ENCODE measurements at places on chromosomes 7 and 10. TPM values are rescaled to one million over a fixed set of nuclear protein-coding genes. Genes with fewer than 3 reads are reported as not detected.

The ABCB1 gene
- 0.53 TPM for polyA plus RNA-seq

The AKR1B15 gene
- polyA plus RNA-seq: 0.17 TPM

The GIMAP4 gene
- 0.19 TPM for polyA plus RNA-seq

The CDHR3 gene
- polyA plus RNA-seq: 4.9 TPM

The KDM7A gene
- polyA plus RNA-seq: 2.3 TPM

The SFMBT2 gene
- 2.9 TPM for polyA plus RNA-seq

The CROT gene
- 8.9 TPM for polyA plus RNA-seq

The OR6B1 gene
- polyA plus RNA-seq: not detected

The SFTPA2 gene
- not detected for polyA plus RNA-seq

The PRKAR2B gene
- 76.8 TPM for polyA plus RNA-seq

The CAV2 gene
- polyA plus RNA-seq: 4.2 TPM

The CYP2W1 gene
- polyA plus RNA-seq: not detected

The LIPM gene
- not detected for polyA plus RNA-seq

The CASP7 gene
- 2.1 TPM for polyA plus RNA-seq

The SLC18A3 gene
- polyA plus RNA-seq: 0.09 TPM

The ACSL5 gene
- polyA plus RNA-seq: 0.09 TPM

The KIF11 gene
- 22.1 TPM for polyA plus RNA-seq

The MBL2 gene
- not detected for polyA plus RNA-seq

The TLL2 gene
- polyA plus RNA-seq: 2.8 TPM

The CRPPA gene
- polyA plus RNA-seq: 0.73 TPM

The ELN gene
- 1.1 TPM for polyA plus RNA-seq

The CCL24 gene
- not detected for polyA plus RNA-seq

The SKIDA1 gene
- polyA plus RNA-seq: 0.94 TPM

The ASB10 gene
- polyA plus RNA-seq: not detected

The LEP gene
- polyA plus RNA-seq: not detected

The VAX1 gene
- not detected for polyA plus RNA-seq

The ADCY1 gene
- 2.4 TPM for polyA plus RNA-seq

The HOXA9 gene
- polyA plus RNA-seq: not detected

The POP7 gene
- 216 TPM for polyA plus RNA-seq

The EXOC6 gene
- polyA plus RNA-seq: 4.6 TPM

The EIF5AL1 gene
- 21.4 TPM for polyA plus RNA-seq

The NPFFR1 gene
- 0.05 TPM for polyA plus RNA-seq

The BLVRA gene
- polyA plus RNA-seq: 37.7 TPM

The PPRC1 gene
- 43.2 TPM for polyA plus RNA-seq

The NEURL1 gene
- polyA plus RNA-seq: 0.71 TPM

The OPN4 gene
- polyA plus RNA-seq: not detected

The LYZL2 gene
- not detected for polyA plus RNA-seq

The KIAA1217 gene
- polyA plus RNA-seq: 6.0 TPM

The RBM33 gene
- 88.5 TPM for polyA plus RNA-seq

The XRCC2 gene
- polyA plus RNA-seq: 18.9 TPM

The FAM171A1 gene
- 11.3 TPM for polyA plus RNA-seq

The PITX3 gene
- 0.34 TPM for polyA plus RNA-seq

The ADRB1 gene
- 0.14 TPM for polyA plus RNA-seq

The MORN4 gene
- 50.0 TPM for polyA plus RNA-seq

The DOCK1 gene
- 10.7 TPM for polyA plus RNA-seq

The SSC4D gene
- polyA plus RNA-seq: 9.7 TPM
